ENCODE measurements at places on chromosomes 12 and 14.

DNA sequence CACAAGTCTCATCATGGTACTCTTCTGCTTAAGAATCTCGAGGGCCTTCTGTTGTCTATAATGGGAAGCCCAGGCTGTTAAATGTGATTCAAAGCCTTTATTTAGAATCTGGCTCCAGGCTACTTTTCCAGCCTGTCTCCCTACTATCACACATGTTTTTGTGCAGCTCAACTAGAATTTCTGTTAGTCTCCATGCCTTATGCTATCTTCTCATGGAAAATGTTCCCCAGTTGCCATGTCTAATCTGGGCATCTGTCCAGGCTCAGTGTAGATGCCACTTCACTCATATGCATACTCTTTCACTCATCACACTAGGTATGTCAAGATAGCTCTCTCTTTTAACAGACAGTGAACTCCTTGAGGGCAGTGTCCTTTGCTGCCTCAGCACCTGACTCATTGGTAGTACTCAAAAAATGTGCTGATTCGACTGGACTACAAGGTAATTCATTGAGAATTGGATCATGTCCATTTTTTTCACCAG is 145.3 kb downstream of the TTLL5 start:
- no peak for DNase-seq

GRCh38 chr14:104138718-104139459 is 502 bp downstream of the KIF26A start:
- DNase-seq: peak; percentile 66

- no peak for DNase-seq
Measured at GRCh38 chr12:105280966-105281693, 45.2 kb upstream of the APPL2 start.

DNA sequence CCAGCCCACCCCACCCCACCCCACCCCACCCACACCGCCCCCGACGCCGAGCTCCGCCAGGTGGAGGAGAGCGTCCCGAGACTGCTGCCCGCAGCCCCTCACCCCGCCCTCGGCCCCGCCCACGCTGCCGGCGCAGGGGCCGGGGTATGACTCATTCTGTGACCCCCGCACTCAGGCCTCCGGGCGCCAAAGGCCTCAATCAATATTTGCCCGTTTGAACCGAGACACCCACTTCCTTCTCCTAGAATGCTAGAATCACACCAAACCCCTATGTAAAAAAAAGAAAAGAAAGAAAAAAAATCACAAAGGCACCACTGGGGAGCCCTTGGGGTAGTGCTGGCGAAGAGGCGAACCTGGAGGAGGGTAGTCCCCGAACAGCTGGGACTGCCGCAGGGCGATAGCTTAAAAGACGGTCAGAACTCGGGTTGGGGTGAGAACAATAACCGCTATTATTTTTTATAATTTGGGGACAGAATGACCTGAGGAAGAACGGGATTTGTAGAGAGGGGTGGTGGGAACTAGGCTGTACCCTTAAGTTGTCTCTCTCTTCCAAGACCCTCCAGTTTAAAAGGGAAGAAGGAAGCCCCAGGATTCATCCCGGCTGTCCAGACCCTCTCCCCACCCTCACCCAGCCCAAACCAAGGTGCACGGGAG is 894 bp downstream of the KRT8 start:
- DNase-seq: no peak

DNA sequence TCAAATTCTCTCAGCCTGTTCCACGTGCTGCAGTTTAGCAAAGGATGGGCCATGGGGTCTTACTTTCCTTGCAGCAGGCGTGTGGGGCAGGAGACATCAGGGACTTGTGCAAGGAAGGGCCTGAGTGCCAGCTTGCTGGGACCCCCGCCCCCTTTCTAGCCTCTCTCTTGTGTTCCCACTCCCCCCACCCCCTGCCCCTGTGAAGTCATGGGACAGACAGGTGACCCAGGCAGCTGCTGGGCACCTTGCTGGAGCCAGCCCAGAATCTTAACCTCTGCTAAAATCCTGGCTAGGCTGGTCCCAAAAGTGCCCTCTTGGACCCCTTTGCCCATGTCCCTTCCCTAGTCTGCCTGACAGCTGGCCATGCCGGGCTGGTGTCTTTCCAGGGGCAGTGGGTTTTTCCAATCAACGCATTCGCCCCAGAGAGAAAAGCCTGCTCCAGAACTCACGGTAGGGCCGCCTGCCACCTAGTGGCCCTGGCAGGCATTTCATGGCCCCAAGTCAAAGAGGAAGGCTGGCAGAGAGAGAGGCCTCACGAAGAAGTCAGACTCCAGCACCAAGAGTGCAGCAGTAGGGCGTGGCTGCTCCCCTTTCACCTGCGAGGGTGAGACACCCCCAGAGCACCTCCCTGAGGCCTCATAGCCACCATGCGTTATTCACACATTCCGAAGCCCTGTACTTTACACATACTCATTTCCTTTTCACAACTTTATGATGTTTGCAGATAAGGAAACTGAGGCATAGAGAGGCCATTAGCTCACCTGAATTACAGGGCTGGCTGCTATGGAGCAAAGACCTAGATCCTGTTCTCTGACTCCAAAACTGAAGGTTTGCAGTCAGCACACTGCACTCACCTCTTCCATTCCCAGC is 67.4 kb downstream of the LGMN start:
- DNase-seq: no peak

GRCh38 chr12:65419284-65420072 is 141.0 kb downstream of the MSRB3 start:
- no peak for DNase-seq

- peak; percentile 12 for DNase-seq
Measured at GRCh38 chr12:13229504-13229903, 33.0 kb downstream of the EMP1 start.

DNA sequence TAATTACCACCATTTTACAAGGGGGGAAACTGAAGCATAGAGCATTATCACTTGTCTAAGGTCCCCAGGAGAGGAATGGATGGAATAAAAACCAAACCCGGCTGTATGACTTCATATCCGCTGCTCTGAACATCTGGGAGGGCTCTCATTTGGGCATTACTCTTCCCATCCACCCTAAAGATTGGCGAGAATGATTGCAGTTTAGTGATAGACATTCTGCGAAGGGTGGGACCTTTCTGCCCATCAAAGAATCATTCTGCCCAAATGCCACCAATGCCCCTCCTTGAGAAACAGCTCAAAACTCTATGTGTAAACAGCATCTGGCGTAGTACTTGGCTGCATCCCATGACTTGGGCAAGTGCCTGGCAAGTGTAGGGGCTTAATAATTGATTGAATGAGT is 11.6 kb downstream of the CHST11 start:
- no peak for DNase-seq

- no peak for DNase-seq
Measured at GRCh38 chr14:34213332-34213731, 248.7 kb downstream of the SPTSSA start.

DNA sequence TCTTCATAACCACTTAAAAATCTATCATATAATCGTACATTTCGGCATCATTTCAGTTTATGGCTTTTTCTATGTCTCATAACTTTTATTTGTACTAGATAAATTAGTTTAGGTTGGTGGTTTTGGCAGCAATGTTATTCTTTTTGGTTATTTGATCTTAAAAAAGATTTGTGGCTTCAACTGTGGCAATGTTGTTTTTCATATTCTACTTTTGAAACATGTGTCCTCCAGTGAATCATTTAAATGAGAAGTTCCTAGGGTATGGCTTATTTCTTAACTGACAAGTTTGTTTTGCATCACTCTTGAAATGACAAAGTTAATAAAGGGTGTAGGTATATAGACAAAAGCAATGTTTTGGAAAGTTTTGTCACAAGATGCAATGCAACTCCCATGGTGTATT is 11.1 kb upstream of the KITLG start:
- no peak for DNase-seq

- DNase-seq: no peak
Measured at GRCh38 chr12:33472299-33472698, 32.7 kb upstream of the SYT10 start.

GRCh38 chr12:46516933-46517578 is 144.5 kb upstream of the SLC38A2 start:
- DNase-seq: no peak

- DNase-seq: no peak
Measured at GRCh38 chr12:23542187-23542586, 407.3 kb downstream of the SOX5 start.

DNA sequence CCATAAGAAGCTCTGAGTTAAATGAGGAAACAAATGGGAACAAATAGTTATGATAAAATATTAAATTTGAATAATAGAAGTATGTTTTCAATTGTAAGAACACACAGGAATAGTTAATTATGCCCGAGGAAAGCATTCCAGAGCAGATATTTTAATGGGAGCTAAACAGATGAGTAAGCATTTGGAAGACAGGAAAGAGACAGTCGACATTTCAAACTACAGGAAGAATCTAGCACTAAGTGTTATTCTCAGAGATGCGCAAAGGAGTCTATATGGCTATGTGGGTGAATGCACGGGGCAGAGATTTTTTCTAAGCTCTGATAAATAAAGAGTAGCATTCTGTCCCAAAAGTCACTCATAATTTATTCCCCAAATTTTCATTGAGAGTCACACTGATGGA is 64.5 kb upstream of the SSTR1 start:
- DNase-seq: no peak

GRCh38 chr14:74492776-74493342 is at the start of gene NPC2:
Gene NPC2 (minus strand): TSS chr14:74493305. CDS start chr14:74493274, 31 bp downstream.
- no peak for DNase-seq

DNA sequence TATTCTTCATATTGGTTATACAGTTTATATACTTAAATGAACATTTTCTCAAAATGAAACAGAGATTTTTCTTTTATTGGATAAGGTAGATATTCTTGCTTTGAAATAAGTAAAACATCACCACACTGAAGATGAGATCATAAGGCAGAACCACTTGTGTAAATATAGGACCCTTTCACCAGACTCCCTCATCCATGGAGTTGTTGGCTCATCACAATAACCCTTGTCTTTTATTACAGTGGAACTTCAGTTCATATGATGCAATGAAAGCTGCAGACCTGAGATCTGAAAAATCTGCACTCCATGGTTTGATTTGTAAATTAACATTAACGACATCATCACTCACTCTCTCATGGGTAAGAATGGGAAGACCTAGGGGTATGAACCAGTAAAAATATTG is 51.9 kb upstream of the DBX2 start:
- DNase-seq: no peak

- DNase-seq: no peak
Measured at GRCh38 chr14:60324837-60325236, 75.8 kb downstream of the PPM1A start.

DNA sequence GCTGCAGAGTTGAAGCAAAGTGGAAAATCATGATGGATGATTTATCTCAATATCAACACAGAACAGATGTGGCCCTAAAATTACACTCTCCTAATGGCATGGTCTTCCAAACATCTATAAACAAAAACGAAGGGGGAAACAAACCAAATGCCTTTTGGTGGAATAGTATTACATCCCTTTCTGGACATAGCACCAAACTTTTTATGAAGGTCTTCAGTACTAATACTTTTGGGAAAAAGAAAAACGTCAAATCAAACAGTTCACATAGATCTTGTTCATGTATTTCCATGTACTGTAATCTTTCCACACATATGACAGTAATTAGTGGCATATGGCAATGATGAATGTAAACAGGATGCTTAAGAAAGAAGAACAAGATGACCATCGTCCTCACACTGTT is 22.9 kb upstream of the ANAPC7 start:
- no peak for DNase-seq

DNA sequence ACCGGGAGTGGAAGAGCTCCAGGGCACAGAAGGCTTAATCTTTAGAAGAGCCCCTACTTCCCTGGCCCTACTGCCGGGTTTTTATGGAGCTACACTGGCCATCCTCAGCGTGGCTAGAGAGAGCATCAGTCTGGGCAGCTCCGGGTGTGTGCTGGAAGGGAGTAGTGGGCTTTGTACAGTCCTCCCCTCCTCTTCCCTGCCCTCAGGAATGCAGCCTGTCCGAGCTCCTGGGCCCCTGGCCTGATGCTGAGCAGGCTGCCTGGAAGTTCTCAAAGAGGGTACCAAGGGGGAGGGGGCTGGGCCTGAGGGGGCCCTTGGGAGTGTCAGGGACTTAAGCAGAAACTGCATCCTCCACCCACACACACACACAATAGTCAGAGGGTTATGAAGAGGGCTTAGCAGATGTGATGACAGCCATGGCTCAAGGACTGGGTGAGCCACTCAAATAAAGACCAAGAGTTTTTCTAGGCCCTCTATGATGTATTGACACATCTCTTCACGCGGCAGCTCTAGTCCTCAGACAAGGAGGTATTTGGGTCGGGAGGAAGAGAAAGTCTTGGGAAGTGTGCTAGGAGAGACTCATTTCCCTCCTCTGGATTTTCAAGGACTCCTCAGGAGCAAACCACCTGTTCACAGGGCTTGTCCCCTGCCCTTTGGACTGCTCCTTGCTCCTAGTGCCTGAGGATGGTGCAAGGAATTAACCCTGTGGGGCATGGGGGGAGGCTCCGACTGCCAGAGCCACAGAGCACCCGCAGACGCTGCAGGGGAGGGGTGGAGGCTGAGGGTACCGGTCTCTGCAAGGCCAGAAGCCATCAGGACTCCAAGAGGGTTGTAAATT is 16.5 kb upstream of the FIGNL2 start:
- DNase-seq: no peak

GRCh38 chr14:104443391-104444158 is 136.0 kb upstream of the C14orf180 start:
- DNase-seq: peak; percentile 57

GRCh38 chr12:33834672-33835071 is 187.6 kb upstream of the ALG10 start:
- no peak for DNase-seq

- no peak for DNase-seq
Measured at GRCh38 chr14:77407158-77407557, 16.2 kb downstream of the NOXRED1 start.

DNA sequence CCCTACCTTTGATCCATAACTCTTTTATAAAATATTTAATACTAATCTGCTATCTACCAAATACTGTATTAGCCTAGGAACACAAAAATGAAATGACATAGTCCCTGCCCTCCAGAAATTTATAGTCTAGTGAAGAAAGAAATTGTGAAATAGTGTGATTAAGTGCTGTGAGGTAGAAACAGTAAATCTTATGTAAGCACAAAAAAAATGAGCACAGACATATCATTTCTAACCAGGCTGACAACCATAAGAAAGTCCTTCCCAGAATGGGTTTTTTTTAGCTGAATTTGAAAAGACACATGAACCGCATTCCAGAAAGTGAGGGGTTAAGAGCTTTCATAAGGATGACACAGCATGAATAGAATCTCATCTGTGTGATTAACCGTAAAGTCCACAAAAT is 145.9 kb downstream of the SOX5 start:
- no peak for DNase-seq

GRCh38 chr12:113853491-113853890 is 112.6 kb downstream of the RBM19 start:
- no peak for DNase-seq

- no peak for DNase-seq
Measured at GRCh38 chr14:85487215-85487614, 42.7 kb upstream of the FLRT2 start.

- DNase-seq: peak; percentile 81
Measured at GRCh38 chr14:104223101-104224041, 85.0 kb downstream of the KIF26A start.

DNA sequence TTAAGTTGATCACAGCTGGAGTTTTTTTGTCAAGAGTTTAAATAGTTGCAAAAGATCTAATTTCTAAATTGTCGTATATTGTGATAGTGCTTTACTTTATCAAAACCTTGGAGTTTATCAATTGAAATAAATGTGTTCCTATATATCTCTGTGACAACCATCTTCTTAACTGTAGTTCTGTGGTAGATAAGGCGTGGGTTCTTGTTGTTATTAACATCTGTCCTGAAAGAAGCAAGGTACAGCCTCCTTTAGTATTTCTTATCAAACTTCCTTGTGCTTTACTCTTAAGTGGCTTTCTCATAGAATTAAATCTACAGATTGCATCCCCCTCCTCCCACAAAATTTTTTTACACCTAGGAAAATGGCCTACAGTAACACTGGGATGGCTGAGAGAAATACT is 7.3 kb downstream of the SCYL2 start:
- no peak for DNase-seq
